ENCODE measurements at places on chromosomes 3 and 15.
A peak's percentile ranks its signal among the peaks of the same experiment; 100 is the strongest.

DNA sequence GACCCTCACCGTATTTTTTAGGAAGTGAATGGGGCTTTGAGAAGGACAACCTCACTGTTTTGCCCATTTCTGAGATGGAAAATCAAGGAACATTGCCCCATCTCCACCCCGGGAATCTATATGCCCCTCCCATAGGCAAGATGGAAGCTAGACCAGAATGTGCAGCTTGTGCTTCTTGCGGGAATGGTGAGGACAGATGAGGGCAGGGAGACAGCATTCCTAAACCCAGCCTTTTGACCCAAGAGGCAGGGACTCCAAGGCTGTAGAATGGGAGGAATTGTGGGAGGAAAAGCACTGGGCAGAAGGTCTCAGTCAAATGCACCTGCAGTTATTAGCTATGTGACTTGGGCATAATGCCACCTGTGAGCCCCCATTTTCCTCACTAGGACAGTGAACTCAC, 66.9 kb downstream of the SMAD3 start:
- no peak for DNase-seq

DNA sequence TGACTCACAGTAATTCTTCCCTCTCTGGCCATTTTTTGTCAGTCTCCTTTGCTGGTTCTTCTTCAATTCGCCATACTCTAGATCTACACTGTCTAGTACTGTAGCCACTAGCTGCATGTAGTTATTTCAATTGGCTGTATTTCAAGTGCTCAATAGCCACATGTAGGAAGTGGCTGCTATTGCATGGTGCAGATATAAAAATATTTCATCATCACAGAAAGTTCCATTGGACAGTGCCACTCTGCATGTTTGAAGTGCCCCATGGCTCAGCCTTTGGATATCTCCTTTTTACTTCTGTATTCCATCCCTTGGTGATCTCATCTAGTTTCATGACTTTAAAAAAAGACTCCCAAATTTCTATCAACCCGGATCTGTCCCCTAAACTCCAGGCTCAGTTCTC, 22.1 kb downstream of the PPP2R3A start:
- DNase-seq = no peak

- no peak for DNase-seq
Observed at GRCh38 chr3:115720983-115721382, 97.7 kb downstream of the GAP43 start.

GRCh38 chr3:181610083-181610972, 101.4 kb upstream of the SOX2 start:
- no peak for DNase-seq

DNA sequence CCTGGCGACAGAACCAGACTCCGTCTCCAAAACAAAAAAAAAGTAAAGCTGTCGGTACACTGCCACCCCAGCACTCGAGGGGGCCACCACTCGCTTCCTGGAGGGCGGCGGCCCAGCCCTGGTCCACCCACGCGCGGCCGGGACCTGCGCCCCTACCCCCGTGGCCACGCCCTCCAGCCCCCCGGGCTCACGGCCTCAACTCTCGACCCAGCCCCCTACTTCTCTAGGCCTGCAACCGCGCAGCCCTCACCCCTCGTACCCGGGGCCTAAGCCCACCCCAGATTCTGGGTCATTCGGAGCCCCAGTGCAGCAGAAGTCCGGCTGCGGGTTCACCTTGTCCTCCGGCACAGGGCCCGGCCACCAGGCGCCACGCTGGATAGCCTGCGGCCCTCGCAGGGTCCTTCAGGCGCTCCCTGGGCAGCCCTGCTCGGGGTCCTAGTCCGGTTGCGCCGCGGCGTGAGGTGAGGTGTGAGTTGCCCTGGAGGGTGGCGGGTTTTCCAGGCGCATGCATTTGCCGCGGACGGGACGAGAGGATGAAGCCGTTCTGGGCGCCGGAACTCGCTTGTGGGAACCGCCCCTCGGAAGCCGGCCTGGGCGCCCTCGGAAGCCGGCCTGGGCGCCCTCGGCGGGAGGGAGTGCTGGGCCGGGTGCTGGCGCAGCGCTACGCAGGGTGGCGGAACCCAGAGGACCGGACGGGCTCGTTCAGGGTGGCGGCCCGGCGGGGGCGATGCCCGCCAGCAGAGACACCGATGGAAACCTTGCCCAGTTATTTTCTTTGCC, 32.3 kb downstream of the SPINK8 start:
- DNase-seq = peak; percentile 87

GRCh38 chr3:58206406-58207011, 4.3 kb downstream of the DNASE1L3 start:
- DNase-seq = no peak

DNA sequence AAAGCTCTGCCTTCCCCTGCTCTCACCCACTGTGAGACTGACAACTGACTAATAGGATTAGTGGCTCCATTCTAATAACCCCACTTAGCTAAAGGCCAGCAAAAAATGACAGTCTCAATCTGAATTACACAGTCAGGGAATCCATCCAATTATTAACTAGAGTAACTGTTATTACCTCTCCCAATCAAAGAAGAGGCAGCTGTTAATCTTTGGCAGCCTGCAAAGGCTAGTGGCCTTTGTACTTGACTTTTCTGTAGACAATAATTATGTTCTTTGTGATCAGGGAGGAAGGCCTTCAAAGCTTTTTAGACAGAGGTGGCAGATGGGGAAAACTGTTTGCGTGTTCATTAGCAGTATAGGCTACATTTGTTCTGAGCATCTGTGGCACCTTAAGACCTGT, 177.7 kb downstream of the ISL2 start:
- no peak for DNase-seq

DNA sequence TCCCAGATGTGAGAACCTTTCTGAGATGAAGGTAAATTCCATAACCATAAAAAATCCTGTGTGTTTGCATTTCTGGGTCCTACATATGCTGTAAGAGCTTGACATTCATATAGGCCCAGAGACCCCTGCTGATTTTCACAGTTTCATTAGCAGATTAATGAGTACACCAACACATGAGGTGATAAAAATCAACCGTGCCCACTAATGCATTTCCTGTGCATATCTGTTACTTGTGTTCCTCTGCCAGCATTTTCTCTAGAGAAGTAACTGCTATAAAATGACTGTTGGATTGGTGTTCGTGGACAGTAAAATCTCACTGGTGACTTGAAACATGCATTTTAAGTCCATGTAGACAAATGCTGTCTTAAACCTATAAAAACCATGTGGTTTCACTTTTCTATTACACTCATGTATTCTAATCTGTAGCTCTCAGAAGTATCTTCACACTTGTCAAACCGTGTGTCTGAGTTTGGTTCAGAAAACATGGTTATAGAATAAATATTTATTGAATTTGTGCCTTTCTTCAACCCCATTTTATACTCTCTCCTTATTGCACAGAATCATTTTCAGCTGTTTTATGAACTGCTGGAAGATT, 14.6 kb downstream of the MAP2K5 start:
- no peak for DNase-seq

- no peak for DNase-seq
Observed at GRCh38 chr3:188339410-188340295, 185.7 kb downstream of the LPP start.

DNA sequence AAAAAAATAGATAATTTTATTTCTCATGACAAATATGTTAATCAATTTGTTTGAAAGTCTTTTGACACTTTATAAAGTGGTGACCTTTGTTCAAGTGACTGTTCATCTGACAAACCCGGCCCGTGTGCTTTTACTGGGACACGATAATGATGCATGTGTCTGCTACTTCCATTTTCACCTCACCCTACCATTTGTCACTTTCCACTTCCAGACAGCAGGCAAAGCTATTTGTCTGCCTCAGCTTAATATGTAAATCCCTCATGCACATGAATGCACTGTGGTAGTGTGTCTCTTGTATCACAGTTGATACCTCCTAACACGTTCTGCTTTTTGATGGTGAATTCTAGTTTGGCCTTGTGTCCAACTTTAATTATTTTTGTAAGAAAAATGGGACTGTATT, 204.3 kb downstream of the BBX start:
- no peak for DNase-seq

DNA sequence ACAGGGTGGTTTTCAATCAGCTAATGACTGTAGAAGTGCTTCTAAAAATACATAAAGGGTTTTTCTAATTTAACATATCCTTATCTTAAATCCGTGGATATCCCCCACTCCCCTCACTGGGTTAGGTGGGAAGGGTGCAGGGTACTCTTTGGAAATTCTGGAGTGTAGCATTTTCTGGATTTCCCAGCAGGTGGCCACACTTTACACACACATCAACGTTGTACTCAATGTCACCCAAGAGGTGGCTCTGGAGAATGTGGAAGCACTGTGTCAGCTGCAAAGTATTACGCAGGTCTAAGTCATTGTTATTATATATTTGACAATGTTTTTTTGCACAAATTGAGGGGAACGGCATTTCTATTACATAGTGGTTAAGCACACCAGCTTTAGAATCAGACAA, 168.8 kb downstream of the CHDH start:
- no peak for DNase-seq

- no peak for DNase-seq
Observed at GRCh38 chr15:99951511-99951910, 218.3 kb upstream of the LYSMD4 start.

GRCh38 chr3:123695731-123696640, 111.1 kb upstream of the HACD2 start:
- no peak for DNase-seq

DNA sequence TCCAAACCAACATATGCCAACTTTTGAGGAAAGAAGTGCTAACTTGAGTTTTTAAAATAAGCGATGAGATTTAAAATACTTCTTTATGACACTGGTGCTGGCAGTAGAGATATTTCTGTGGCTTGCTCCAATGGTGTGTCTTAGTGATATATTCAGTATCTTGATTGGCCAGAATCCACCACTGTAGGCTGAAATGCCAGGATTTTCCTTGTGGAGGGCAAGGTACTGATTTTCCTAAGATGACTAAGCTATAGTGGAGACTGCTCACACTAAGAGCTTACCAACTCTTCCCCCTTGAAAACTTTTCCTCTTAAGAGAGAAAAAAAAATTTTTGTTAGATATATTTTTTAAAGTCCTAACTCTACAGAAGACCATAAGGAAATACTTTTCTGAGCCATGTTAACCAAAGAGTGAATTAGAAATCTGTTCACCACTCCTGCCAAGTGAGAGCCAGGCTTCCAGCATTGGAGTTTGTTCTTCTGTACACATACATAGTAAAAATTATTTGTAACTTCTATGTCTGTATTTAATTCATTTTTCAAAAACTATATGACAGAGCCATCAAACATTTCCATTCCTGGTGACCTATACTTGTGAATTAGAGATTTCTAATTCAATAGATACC, 109.1 kb downstream of the PPP2R3A start:
- DNase-seq = no peak

GRCh38 chr3:41404582-41404981, 205.3 kb downstream of the CTNNB1 start:
- no peak for DNase-seq

- DNase-seq = no peak
Observed at GRCh38 chr3:16132928-16133327, 41.6 kb upstream of the GALNT15 start.

- DNase-seq = no peak
Observed at GRCh38 chr3:42184651-42185443, 81.1 kb downstream of the CCK start.

GRCh38 chr3:126439968-126440708, 35.6 kb downstream of the ZXDC start:
- DNase-seq = no peak

- DNase-seq = no peak
Observed at GRCh38 chr3:43128464-43128863, 22.6 kb upstream of the POMGNT2 start.

GRCh38 chr3:189824629-189825312, 193.6 kb downstream of the TP63 start:
- DNase-seq = no peak

GRCh38 chr3:155418407-155418806, 124.9 kb upstream of the STRIT1 start:
- DNase-seq = no peak

DNA sequence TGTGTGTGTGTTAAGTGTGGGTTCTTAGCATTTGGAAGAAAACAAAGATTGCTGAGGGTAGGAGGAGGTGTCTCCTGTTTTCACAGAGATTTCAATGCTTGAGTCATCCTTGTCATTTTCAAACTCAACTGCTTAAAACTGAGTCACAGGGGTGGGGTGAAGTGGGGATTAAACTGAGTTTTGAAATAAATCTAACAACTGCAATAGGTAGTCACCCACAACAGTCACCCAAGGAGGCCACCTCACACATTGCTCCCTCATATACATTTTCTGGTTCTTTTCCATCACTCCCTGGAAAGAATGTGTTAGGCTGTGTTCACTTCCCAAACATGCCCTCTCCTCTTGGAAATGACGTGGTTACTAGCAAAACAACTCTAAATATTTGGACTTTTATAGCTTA, 187.7 kb upstream of the CMC1 start:
- no peak for DNase-seq

DNA sequence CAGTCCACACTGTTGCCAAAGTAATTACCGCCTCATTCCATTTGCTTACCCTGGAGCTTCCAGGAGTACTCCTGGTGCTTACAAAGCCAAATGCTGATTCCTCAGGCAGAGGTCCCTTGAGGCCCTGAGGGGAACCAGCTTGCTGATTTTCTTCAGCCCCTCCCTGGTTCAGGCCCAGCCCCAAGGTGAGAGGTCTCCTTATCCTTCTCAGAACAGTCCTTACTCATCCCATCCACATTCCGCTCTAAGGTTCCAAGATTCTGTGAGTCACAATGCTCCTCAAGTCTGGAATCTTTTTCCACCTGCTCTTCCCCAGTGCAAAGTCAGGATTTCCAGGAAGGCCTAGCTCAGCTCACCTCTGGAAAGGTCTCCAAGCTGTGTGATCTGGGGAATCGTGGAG, 1.8 kb upstream of the ATP10A start:
- no peak for DNase-seq

GRCh38 chr3:4898454-4899313, 80.6 kb upstream of the BHLHE40 start:
- DNase-seq = no peak

- DNase-seq = no peak
Observed at GRCh38 chr3:128546646-128547045, 53.6 kb upstream of the GATA2 start.

GRCh38 chr3:128415773-128416577, 50.7 kb downstream of the DNAJB8 start:
- no peak for DNase-seq

GRCh38 chr3:170418422-170419398, at the start of gene CLDN11:
TSS of gene CLDN11 (plus strand) at chr3:170418868. CDS start at chr3:170419067, 199 bp downstream.
- no peak for DNase-seq

GRCh38 chr3:123346021-123346420, 102.9 kb downstream of the ADCY5 start:
- DNase-seq = no peak

DNA sequence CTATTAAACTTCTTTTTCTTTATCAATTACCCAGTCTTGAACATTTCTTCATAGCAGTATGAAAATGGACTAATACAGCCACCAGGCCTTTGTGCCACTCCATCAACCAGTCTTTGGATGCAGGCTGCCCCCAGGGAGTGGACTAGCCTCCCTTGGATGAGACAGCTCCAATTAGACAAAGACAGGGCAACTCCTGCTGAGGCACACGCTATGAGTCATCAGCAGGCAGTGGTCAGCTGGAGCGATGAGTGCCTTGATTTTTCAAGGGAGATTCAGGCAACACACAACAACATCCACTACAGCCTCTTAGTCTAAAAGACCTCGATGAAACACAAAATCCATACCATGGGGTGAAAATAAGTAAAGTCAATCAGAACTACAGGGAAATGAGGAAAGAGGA, 160.1 kb downstream of the ARRDC4 start:
- DNase-seq = no peak

All from activated CD8-positive, alpha-beta memory T cell treated with anti-CD3 and anti-CD28 coated beads for 1 hour (primary cell).